ENCODE measurements at places on chromosomes 11 and 22.
A peak's percentile ranks its signal among the peaks of the same experiment; 100 is the strongest.

DNA sequence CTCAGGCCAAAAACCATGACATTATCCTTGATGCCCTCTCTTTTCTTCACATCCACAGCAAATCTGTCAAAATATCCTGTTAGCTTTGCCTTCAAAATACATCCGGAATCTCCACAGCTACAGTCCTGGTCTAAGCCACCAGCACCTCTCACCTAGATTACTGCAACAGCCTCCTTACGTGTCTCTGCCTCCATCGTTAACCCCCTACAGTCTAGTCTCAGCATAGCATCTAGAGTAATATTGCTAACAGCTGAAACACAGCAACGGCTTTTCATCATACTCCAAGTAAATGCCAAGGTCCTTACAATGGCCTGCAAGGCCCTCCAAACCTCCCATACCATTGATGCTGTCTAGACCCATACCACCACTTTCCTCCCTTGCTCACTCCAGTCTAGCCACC is 4.4 kb downstream of the TSG101 start:
- no peak for DNase-seq

DNA sequence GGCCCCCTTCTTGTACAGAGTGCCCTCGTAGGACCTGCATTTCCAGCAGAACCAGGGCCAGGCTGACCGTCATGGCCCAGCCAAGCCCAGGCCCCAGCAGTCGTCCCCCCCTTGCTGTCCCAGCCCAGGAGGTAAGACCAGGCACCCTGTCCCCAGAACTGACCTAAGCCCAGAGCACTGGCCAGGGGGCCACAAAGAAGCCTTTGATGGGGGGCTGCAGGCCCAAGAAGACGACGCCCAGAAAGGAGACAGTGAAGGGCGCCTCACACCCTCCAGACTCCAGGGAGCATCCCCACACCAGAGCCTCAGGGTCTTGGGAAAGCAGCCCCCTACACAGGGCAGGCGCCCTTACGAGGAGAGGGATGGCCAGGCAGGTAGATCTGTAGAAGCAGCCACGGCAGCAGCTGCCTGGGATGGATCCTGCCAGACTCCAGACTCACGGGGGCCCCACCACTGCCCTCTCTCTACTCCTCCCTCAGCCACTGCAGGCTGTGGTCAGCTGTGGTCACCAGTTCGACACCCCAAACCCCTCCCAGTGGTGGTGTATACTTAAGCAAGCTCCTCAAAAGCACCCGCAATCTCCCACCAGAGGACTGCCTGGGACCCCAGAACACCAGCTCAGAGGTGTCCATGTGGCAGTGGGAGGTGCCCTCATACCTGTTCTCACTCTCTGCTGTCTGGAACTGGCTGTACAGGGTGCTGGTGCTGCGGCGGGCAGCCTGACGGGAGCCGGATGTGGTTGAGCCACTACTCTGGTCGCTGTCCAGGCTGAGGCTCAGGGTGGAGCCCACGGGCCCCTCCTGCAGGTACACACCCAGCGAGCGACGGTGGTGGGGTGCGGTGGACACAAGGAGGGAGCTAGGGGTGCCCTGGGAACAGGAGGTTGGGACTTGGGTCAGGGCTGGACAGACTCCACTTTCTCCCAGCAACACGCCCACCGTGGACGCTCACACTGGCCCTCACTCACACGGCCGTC is 27.0 kb downstream of the SBF1 start:
- no peak for DNase-seq

- no peak for DNase-seq
Measured at GRCh38 chr11:75277211-75277805, 36.7 kb downstream of the TPBGL start.

GRCh38 chr11:116471608-116472256 is 301.1 kb downstream of the BUD13 start:
- peak; percentile 36 for DNase-seq

DNA sequence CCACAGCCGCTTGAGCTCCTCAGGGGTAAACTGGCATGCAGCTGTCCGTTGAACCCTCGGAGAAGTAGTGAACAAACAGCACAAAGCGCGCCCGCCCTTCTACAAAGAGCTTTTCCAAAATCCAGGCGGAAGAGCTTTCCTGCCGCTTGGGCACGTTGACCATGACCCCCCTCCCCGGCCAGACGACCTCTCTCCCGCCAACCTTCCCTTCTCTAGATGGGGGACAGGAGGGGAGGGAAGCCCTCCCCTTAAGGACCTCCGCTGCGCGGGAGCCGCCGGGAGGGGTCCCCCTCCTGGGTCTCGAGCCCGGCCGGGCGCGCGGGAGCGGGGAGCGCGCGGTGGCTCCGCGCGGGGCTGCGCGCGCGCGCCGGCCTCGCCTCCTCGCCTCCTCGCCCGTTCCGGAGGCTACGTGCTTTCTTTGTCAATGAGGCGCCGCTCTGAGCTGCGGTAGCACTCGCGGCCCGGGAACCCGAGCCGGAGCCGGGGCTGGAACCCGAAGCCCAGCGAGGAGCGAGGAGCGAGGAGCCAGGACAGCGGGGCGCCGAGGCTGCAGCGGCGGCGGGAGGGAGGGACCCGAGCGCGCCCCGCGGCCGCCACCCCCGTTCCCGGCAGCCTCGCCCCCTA is 118.6 kb downstream of the HIPK3 start:
- DNase-seq: peak; percentile 51
